B cell (primary cell): ENCODE measurements at places on chromosomes 7 and 10.

- DNase-seq = peak; percentile 6
Measured at GRCh38 chr10:84613336-84614021, 285.1 kb downstream of the CCSER2 start.

DNA sequence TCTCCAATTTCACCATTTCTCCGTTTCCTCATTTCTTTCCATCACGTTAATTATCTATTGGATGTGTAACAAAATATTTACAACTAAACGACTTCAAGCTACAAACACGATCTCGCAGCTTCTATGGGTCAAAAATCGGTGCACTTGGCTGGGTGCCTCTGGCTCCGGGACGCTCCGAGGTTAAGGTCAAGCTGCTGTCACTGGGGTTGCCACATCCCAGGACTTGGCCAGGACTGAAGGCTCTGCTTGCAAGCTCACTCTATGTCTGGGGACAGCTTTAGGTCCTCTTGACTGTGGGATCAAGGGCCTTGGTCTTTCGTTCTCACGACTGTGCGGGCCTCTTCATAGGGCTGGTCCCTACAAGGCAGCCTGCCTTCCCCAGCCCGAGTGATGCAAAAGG lies 159.7 kb downstream of the CCDC3 start:
- DNase-seq = no peak

DNA sequence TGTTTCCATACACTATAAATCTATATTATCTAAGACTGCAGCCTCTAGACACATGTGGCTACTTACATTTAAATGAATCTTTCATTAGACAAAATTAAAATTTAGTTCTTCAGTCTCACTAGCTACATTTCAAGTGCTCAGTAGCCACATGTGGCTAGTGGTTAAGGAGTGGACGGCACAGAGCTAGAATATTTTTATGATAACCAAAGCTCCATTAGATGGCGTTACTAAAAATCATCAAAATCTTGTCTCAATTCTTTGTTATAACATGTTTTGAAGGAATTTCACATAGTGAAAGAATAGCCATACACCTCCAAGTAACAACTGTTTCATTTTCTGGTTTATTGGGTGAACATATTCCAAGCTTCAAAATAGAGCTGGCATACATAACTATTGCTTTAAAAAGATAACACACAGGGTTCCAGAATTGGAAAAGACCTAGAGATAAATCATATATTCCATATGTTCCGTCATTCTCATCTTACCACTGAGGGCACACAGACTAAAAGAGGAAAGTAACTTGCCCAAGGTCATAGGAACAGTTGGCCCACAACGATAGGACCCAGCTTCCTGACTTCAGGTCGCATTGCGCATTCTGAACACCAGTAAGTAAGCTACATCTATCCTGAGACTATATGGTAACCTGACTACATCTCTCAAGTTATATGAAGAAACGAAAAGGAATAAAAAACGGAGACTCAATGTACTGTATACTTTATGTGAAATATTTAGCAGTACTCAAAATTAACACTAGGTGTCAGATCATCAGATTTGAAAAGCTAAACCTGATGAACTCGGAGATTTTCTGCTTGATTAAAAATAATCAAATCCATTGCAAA lies 66.6 kb downstream of the CAV1 start:
- peak; percentile 55 for DNase-seq

DNA sequence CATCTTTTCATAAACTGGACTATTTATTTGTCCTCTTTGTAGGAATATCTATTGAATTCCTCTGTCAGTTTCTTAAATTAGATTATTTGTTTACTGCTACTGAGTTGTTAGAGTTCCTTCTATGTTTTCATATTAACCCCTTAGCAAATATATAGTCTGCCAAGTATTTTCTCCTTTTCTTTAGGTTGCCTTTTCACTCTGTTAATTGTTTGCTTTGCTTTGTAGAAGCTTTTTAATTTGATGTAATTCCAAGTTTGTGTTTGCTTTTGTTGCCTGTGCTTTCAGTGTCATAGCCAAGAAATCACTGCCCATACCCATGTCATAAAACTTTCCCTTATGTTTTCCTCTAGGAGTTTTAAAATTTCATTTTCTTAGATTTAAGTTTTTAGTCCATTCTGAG lies 256.2 kb upstream of the SEMA3A start:
- no peak for DNase-seq

DNA sequence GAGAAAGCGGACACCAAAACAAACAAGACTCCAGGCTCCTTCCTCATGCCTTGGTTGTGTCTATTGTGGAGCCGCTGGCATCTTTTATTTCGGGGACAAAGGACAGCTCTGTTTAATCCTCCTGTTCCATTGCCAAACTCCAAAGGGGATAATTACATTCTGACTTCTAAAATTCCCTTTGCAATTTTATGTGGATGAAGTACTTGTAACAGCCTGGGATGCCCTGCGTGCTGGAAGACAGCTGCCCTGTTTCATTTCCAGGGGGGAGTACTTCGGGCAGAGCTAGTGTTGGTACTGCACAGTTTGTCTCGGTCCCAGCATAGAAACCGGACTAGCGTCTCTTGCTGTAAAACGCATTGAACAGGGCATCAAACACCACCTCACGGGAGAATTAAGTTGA lies 90.9 kb downstream of the BAMBI start:
- no peak for DNase-seq

DNA sequence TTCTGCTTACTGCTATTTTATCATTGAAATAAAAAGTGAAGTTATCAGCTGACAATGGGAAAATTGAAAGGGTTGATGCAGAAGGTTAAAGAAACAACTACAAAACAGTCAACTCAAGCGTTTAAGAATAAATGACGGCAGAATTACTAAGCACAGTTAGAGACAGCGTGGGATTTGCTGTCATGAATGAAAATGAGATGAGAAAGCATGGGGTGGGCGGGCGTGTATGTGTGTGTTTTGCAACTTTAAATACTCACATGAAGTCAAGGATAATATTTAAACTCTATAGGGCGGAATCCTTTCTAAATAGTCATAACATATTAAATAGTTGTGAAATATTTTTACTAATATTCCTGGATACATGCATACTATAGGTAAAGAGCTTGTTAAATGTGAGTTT lies 450.8 kb downstream of the ETV1 start:
- no peak for DNase-seq
